Heart left ventricle (tissue), 16 donors: ENCODE measurements at places on chromosomes 6 and 20.

- no peak for DNase-seq
Measured at GRCh38 chr6:156190270-156190669, 586.9 kb upstream of the ARID1B start.

GRCh38 chr6:78709021-78709420 lies 158.3 kb upstream of the IRAK1BP1 start:
- DNase-seq, result no peak

GRCh38 chr6:167103041-167103891 lies 19.6 kb upstream of the CCR6 start:
- DNase-seq, result no peak

GRCh38 chr6:132070356-132070755 lies 119.2 kb upstream of the CCN2 start:
- no peak for DNase-seq

DNA sequence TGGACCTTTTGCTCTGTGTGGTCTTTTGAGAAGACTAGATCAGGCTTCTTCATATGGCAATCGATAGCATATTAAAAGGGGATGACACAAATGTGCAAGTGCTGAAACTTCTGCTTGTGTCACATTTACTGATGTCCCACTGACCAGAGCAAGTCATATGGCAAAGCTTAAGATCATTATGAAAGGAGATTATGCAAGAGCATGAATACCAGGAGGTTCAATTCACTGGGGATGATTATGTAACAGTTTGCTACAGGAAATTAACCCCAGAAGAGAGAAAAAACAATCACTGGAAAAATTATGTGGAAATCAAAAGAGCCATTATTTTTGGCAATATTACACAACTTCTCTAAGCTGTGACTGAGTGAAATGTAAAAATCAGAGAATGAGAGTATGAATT lies 13.7 kb upstream of the PRDM13 start:
- no peak for DNase-seq

- no peak for DNase-seq
Measured at GRCh38 chr6:54133186-54133585, 21.9 kb downstream of the MLIP start.

- DNase-seq, result no peak
Measured at GRCh38 chr20:47059536-47059935, 164.9 kb downstream of the EYA2 start.
